ENCODE measurements at places on chromosomes 2 and 18.

GRCh38 chr2:14232217-14232616, 400.3 kb upstream of the LRATD1 start:
- no peak for DNase-seq

DNA sequence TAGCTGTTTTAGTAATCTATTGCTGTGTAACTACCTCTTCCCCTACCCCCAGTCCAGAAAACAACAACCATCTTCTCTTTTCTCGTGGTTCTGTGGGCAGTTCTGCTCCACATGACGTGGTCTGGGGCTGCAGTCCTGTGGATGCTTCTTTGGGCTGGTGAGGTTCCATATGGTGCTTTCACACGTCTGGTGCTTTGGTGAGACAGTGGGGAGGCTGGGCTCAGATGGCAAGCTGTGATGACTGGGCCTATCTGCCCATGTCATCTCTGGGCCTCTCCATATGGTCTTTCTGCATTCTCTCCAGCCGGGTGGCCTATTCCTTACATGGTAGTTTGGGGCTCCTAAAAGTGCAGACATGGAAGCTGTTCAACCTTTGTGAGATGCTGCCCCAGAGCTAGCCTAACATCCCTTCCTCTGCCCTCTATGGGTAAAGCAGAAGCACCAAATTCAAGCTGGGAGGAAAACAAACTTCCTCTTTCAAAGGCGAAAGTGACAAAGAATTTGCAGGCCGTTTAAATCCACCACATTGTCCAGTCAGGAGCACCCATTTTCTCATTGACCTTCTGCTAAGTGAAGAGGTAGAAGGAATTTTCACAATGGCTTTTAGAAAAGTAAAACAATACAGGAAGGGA, 68.3 kb upstream of the IL1R1 start:
- no peak for DNase-seq

- DNase-seq: peak; percentile 27
These were observed 8.5 kb downstream of the RAB17 start for GRCh38 chr2:237581751-237582746.

- DNase-seq: no peak
These were observed 48.4 kb downstream of the LRRTM1 start for GRCh38 chr2:80255918-80256781.

- no peak for DNase-seq
These were observed 46.5 kb downstream of the RNF144A start for GRCh38 chr2:6963727-6964126.

GRCh38 chr2:221596192-221596591, 24.1 kb upstream of the EPHA4 start:
- DNase-seq: no peak

GRCh38 chr18:23703057-23703986, 14.1 kb downstream of the LAMA3 start:
- peak; percentile 45 for DNase-seq

GRCh38 chr2:44397447-44398175, 35.9 kb downstream of the CAMKMT start:
- DNase-seq: no peak

DNA sequence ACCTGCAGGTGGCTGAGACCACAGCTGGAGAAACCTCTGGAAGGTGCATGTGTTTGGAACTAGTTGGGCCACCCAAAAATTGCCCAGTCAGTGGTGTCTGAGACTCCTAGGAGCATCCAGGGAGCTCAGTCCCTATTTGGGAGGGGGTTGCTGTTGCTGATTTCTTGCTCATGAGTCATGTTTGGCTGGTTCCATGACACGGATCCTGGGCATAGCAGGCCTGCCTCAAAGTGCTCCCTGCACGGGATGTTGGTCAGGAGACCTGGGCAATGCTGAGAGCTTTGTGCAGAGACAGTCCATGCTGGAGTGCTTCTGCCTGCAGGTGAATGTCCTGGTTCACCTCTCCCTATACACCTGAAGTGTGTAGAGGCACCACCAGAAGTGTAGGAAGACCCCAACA, 194.2 kb downstream of the GLI2 start:
- no peak for DNase-seq

DNA sequence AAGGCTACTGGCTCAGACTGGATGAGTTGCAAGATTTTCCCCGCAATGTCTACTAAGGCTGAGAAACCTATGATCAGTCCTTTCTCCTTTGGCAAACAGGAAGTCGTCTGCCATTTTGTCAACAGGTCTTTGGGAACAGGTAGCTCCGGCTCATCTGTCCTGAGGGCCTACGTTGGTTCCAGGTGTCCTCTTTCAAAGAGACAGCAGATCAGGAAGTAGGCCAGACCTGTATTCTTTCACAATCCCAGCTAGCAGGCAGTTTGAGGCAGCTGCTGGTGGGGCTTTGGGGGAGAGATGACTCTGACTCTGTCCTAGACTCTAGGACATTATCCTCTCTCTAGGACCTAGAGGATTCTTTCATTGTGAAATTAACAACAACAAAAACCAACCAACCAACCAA, 98.6 kb downstream of the ACTR2 start:
- no peak for DNase-seq

GRCh38 chr18:57651914-57652313, 30.3 kb upstream of the NARS1 start:
- DNase-seq: no peak

DNA sequence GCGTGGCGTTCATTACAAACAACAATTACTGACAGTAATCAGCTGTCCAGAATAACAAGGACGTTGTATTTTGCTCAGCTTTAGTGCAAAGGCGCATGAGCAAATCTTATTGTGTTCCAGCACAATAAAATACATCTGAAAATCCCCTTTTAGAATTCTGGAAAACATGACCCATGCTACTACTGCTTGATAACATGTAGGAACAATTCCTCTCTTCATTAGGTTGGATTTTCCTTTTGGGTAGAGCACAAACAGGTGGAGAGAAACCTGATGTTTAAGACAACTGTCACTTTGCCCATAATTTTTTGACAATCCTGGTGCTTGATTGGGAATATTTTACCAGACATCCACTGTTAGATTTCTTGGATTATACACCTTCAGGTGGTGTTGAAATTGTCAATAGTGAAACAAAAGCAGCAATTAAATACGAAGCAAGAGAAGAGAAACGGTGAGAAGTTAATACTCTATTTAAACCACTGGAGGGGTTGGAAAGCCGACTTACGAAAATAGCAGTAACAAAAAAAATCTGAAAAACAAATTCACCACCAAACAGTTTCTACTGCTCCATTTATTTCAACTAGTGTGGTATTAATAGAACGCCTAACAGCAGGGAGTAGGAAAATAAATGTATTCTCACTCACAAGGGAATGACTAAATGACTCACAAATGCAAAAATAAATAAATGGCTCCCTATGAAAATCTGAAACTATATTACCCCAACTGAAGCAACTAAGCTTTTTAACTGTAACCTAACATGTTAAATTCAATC, 102.7 kb downstream of the CPO start:
- no peak for DNase-seq

Data from AG09319 (cell line).